ENCODE measurements at places on chromosomes 16 and 17. TPM values are rescaled to one million over a fixed set of nuclear protein-coding genes. Genes with fewer than 3 reads are reported as not detected.

KRTAP17-1 gene
- total RNA-seq: not detected

COL1A1 gene
- 10.5 TPM for total RNA-seq

EFNB3 gene
- under 0.01 TPM for total RNA-seq

HYDIN gene
- total RNA-seq: 0.38 TPM

HOXB8 gene
- total RNA-seq: not detected

RAMP2 gene
- not detected for total RNA-seq

PLA2G10 gene
- total RNA-seq: not detected

DNAI2 gene
- not detected for total RNA-seq

WNK4 gene
- under 0.01 TPM for total RNA-seq

HIGD1B gene
- not detected for total RNA-seq

DNA sequence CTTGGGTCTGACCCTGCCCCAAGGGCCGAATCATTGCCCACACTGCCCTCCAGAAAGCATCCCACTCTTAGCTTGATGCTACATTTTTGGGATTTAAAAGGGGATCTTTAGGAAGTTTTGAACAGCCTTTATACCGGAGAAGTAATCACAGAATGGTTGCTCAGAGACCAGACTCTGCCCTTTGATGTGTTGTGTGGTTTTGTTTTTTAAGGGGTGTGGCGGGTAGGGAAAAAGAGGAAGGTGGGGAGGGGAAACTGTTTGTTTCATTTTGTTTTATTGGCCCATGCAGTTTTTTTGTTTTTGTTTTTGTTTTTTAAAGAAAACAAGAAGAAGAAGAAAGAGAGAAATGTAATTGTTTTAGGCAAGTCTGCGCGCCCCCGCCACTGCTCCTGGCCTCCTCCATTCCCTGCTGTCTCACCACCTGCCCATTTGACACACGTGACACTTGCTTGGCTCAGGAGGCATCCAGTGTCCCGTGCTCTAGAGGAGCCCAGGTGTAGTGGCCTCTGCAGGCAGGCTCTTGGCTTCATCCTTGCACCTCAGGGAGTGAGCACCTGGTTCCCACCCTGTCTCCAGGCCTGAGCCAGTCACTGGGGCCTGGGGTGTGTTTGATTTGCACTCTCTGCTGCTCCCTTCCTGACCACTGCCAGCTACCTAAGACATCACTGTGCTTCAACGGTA lies 35.7 kb downstream of the GNAO1 start:
- no peak for DNase-seq

DNA sequence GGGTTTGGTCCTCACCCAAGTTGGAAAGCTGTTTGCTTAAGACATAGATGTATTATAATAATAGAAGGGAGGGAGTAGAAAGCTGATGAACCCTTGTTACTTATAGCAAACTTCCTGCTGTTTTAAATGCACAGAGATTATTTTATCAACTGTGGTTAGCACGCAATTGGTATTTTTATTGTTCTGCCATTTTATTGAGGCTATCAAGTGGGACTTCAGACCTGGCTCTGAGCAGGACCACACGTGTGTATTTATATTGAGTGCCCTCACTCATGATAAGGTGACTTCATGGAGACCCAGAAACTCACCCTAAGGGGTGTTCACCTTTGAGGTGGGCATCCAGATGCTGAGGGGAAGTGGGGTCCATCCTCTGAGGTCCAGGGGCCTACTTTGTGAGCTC lies 17.0 kb downstream of the KLHL36 start:
- no peak for DNase-seq

DNA sequence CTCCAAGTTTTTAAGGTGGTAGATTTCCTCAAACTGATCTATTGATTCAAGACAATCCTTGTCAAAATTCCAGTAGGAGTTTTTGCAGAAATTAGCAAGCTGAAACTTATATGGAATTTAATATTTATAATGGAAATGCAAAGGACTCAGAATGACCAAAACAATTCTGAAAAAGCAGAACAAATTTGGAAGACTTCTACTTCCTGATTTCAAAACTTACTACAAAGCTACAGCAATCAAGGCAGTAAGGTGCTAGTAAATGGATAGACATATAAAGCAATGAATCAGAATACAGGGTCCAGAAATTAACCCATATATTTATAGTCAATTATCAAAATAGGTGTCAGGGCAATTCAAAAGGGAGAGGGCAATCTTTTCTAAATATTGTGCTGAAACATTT lies 11.8 kb upstream of the IL21R start:
- DNase-seq: no peak

DNA sequence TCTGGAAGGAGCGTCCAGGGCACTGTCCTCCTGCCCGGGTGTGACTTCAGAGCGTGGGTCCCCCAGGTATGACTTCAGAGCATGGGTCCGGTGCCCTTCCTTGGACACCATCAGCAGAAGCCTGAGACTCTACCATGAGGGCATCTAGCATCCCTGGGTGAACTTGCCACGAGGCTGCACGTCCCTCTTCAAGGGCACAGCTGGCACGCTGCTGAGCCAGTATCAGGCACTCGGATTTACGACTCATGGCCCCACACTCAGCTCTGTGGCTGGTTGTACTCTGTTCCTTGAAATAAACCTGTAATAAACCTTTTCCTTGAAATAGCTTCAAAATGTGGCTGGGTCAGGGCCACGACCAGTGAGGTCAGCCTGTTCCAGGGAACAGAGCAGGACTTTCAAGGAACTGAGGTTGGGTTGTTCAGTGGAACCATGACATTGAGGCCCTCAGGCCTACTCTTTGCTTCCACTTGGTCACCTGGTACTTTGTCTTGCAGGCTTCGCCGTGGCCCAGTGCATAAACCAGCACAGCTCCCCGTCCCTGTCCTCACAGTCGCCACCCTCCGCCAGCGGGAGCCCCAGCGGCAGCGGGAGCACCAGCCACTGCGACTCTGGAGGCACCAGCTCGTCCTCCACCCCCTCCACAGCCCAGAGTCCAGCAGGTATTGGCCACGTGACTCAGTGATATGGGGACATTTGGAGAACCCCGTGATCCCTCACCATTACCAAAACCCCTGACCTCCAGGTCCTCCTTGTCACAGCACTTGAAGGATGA lies 89.9 kb downstream of the SOCS1 start:
- DNase-seq: no peak

DNA sequence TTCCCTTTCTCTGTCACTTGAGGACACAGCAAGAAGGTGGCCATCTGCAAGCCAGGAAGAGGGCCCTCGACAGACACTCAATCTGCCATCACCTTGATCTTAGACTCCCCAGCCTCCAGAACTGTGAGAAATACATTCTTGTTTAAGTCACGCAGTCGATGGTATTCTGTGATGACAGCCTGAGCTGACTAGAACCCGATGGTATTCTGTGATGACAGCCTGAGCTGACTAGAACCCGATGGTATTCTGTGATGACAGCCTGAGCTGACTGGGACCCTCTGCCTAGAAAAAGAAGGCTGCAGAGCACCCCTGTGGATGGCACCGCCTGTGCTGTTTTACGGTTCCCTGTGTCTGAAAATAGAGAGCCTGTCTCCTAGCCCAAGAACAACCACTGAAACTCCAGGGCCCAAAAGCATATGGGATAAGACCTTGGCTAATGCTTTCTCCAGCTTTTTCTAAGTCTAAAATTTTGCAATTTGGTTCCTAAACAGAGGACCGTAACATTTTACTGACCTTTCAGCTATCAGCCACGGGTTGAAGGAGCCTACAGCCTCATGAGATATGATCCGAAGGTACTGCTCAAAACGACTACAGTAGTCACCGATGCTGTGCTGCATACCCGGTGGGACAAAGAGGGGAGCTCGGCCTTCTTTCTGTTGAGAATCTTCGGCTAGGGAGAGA lies 33.1 kb upstream of the PITPNM3 start:
- no peak for DNase-seq

DNA sequence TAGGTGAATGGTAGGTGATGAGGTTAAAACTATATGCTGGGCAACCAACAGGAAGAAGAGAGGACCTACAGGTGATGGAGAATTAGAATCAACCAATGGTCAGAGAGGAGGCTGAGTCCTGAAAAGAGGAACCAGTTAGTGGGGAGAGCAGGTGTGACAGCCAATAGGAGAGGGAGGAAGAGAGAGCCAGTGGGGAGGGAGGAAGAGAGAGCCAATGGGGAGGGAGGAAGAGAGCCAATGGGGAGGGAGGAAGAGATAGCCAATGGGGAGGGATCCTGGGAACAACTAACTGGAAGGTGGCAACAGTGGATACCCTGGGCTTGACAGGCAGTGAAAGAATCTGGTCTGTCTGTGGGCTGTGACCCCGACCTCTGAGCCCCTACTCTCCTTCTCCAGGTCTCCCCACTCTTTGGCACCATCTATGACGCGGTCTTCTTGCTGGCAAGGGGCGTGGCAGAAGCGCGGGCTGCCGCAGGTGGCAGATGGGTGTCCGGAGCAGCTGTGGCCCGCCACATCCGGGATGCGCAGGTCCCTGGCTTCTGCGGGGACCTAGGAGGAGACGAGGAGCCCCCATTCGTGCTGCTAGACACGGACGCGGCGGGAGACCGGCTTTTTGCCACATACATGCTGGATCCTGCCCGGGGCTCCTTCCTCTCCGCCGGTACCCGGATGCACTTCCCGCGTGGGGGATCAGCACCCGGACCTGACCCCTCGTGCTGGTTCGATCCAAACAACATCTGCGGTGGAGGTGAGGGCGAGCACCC lies 3.7 kb downstream of the GUCY2D start:
- no peak for DNase-seq

DNA sequence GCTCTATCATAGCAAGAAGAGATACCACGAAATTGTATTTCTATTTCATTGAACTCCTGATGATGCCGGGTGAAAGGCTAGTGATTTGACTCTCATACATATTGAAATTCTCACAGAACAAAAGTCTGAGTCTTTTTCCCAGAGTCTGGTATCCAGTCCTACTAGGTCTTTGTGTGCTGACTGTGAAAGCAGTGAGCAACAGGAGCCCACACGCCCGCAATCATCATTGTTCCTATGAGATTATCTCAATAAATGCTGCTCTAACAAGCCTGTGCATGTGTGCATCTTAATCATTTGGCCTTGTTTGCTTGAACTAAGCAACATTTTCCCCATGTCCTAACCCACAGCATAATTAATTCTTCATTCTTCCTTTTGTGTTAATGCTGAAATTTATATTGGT lies 1466.0 kb downstream of the CDH11 start:
- DNase-seq: peak; percentile 94

- DNase-seq: no peak
Observed at GRCh38 chr16:56907401-56907800, 24.5 kb upstream of the HERPUD1 start.

DNA sequence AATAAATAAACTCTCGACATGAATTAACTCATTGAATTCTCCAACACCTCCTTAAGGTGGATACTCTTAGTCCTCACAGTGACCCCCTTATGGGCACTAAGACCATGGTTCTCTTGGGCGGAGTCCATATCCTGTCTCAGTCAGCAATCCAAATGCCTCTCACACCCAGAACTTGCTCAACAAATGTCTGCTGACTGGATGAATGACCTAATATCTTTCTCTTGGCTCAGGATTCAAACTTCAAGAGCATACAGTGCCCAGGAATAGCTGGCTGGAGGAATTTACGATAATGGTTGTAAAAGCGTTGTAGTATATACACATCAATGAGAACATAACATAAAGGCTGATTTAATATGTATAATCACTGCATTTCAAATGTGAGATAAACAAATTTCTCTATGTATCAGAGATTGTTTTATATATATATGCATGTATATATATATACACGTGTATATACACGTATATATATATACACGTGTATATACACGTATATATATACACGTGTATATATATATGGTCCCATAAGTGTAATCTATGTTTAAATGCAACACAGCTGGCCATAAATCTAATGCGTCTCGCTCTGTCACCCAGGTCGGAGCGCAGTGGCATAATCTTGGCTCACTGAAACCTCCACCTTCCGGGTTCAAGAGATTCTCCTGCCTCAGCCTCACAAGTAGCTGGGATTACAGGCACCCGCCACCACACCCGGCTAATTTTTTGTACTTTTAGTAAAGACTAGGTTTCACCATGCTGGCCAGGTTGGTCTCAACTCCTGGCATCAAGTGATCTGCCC lies 6.5 kb upstream of the UBB start:
- peak; percentile 86 for DNase-seq

GRCh38 chr17:19464031-19465026 lies 53.3 kb downstream of the RNF112 start:
- no peak for DNase-seq

- DNase-seq: no peak
Observed at GRCh38 chr17:81482673-81483072, 29.9 kb downstream of the ACTG1 start.

GRCh38 chr17:65279456-65279855 lies 142.3 kb downstream of the RGS9 start:
- DNase-seq: no peak

DNA sequence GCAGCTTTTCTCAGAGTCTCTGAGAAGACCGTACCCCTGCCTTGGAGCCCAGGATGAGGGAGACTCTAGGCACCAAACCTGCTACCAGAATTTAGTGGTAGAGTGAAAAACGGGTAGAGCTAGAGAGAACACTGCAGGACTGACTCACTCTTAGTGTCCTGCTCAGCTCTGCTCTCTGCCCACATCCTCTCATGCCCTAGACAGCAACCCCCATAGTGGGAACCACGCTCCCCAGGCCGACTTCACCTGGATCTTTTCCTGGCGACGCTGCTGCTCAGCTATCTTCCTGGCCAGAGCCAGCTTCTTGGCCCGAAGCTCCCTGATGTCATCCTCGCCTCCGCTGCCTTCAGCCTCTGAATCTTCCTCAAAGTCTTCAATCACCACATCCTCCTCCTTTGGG lies 26.7 kb downstream of the HIC1 start:
- no peak for DNase-seq

GRCh38 chr16:88703486-88704309 lies 2.5 kb downstream of the RNF166 start:
- no peak for DNase-seq

DNA sequence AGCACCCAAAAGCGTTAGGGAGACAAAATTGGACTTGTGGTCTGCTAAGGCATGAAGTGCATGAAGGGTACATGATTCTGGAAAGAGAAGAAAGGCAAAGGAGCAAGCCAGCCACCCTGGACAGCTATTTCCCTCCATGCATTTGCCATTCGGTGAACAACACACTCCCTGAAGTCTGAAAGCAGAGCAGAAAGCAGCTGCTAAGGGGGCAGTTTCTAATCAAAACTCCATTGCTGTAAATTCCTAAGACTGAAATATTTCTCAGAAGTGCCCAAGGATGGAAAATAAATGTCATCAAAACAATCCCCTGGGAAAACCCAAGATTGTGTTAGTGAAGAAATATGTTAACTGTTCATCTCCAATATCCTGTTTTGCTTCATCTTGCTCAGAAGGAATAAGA lies 44.3 kb downstream of the PMP22 start:
- no peak for DNase-seq

DNA sequence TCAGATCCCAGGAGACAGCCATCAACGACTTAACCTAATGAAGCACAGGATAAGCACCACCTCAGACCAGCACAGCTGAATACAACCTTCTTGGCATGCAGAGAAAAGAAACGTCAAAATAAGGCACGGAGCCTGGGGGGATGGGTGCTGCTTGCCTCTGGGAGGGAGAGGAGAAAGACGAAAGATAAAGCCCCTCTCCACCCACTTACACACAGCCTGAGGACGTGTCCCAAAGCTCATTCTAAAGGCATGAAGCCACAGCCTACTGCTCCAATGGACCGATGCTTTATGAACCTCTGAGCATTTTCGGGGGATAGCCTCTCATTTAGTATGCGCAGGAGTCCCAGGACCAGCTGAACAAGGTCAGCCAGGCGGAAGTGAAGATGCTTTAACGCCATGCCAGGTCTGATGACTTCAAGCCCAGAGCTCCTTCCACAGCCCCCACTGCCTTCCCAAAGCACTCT lies 31.1 kb downstream of the ST3GAL2 start:
- DNase-seq: no peak

GRCh38 chr17:77489893-77490255 lies 349.1 kb downstream of the SEC14L1 start:
- no peak for DNase-seq

- no peak for DNase-seq
Observed at GRCh38 chr16:70760221-70760620, 40.7 kb downstream of the VAC14 start.
